ENCODE measurements at places on chromosomes 11 and 22. TPM values are rescaled to one million over a fixed set of nuclear protein-coding genes. Genes with fewer than 3 reads are reported as not detected.

PKDREJ gene
- not detected for total RNA-seq

ADM gene
- total RNA-seq, result 298 TPM

TMEM86A gene
- 0.53 TPM for total RNA-seq

EHF gene
- total RNA-seq, result not detected

GDPD4 gene
- total RNA-seq, result not detected

CHRM1 gene
- not detected for total RNA-seq

HNRNPUL2 gene
- 6.9 TPM for total RNA-seq

ANKRD13D gene
- 31.9 TPM for total RNA-seq

SHANK3 gene
- total RNA-seq, result 1.2 TPM

KRTAP5-1 gene
- total RNA-seq, result not detected

All from myometrial cell (primary cell).